Bronchus fibroblast of lung (primary cell): ENCODE measurements at places on chromosomes 3 and 15. TPM values are rescaled to one million over a fixed set of nuclear protein-coding genes. Genes with fewer than 3 reads are reported as not detected.

Gene THPO
- total RNA-seq = not detected in 2 replicates

Gene SETD2
- 10.9 and 13.8 TPM in 2 replicates for total RNA-seq

Gene LRRIQ4
- total RNA-seq = not detected in 2 replicates

Gene SNTN
- not detected in 2 replicates for total RNA-seq

Gene CFAP161
- not detected in 2 replicates for total RNA-seq

Gene NLGN1
- 0.50 and 0.74 TPM in 2 replicates for total RNA-seq

Gene SUCLG2
- total RNA-seq = 62.9 and 74.3 TPM in 2 replicates

Gene C3orf85
- total RNA-seq = not detected in 2 replicates

Gene TM4SF4
- under 0.01 TPM in 1 of 2 replicates, not detected in the other for total RNA-seq

Gene BFSP2
- total RNA-seq = not detected in 2 replicates

Gene CYP1A1
- not detected in 2 replicates for total RNA-seq

Gene SLC28A2
- not detected in 2 replicates for total RNA-seq

Gene TMEM108
- total RNA-seq = 0.50 and 0.89 TPM in 2 replicates

Gene ARNT2
- total RNA-seq = 8.4 and 9.1 TPM in 2 replicates

Gene HRH1
- 4.9 and 5.4 TPM in 2 replicates for total RNA-seq

Gene SUSD5
- total RNA-seq = 3.4 and 6.2 TPM in 2 replicates

Gene GADL1
- not detected in 2 replicates for total RNA-seq

Gene ATP13A3
- 51.6 and 56.8 TPM in 2 replicates for total RNA-seq

Gene MME
- total RNA-seq = 146 and 154 TPM in 2 replicates

Gene SLC9A9
- 4.2 and 4.5 TPM in 2 replicates for total RNA-seq

Gene CAPN3
- total RNA-seq = 0.50 and 1.6 TPM in 2 replicates

Gene MUC20
- total RNA-seq = under 0.01 and 0.15 TPM in 2 replicates

Gene GABPB1
- total RNA-seq = 32.6 and 41.0 TPM in 2 replicates

Gene FANCI
- total RNA-seq = 32.6 and 33.7 TPM in 2 replicates

Gene ACTRT3
- total RNA-seq = 3.6 and 3.7 TPM in 2 replicates

Gene TGM5
- not detected in 2 replicates for total RNA-seq

Gene TMC3
- not detected in 2 replicates for total RNA-seq

Gene ATP8B4
- 0.30 and 0.34 TPM in 2 replicates for total RNA-seq

Gene TNFAIP8L3
- total RNA-seq = 2.1 and 3.2 TPM in 2 replicates

Gene MKRN2OS
- not detected in 2 replicates for total RNA-seq

Gene LRRC58
- 11.9 and 16.0 TPM in 2 replicates for total RNA-seq

Gene LRRC34
- total RNA-seq = 4.6 and 7.1 TPM in 2 replicates

Gene HAUS2
- total RNA-seq = 52.6 and 65.0 TPM in 2 replicates

Gene PPIP5K1
- 4.3 and 7.4 TPM in 2 replicates for total RNA-seq

Gene AGBL1
- total RNA-seq = not detected in 2 replicates

Gene TRMT10C
- 18.3 and 25.2 TPM in 2 replicates for total RNA-seq

Gene ENTPD3
- total RNA-seq = under 0.01 TPM in 2 replicates

Gene FETUB
- total RNA-seq = not detected in 2 replicates

Gene ATP13A5
- total RNA-seq = not detected in 2 replicates

Gene ZBED2
- not detected in 2 replicates for total RNA-seq

Gene ANKRD34C
- total RNA-seq = not detected in 2 replicates
